Hepatocyte (in vitro differentiated cells): ENCODE measurements at places on chromosomes 5 and 9. TPM values are rescaled to one million over a fixed set of nuclear protein-coding genes. Genes with fewer than 3 reads are reported as not detected.

DNA sequence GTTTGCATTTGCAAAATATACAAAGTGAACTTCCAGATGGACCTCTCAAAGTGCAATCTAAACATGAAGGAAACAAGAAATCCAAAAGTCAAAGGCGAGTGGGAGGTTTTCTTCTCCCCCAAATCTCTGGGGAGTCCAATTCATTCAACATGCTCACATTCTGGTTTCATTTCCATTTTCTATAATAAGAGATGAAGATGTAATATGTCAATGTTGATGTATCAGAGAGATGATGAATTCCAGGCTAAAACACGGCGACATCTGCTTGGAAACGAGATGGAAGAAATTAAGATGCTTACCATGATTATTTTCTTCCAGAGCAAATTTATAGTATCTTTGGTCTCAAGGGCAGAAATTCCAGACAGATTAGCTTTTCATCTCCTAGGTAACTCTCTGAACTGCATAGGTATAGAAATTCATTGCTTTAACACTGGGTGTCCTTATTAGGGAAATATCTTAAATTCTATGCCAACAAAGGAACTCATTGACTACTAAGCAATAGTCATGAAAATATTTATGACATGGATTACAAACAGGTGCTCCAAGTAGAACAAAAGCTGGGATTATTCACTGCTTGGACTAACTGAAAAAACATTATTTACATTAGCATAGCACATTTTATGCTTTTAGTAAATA lies 287.9 kb downstream of the SEC61B start:
- H3K27me3 ChIP-seq = no peaks in the 10 kb centered on the region
- no peaks in the 10 kb centered on the region for H3K36me3 ChIP-seq
- no peaks in the 10 kb centered on the region for H3K4me1 ChIP-seq
- no peak for DNase-seq

DNA sequence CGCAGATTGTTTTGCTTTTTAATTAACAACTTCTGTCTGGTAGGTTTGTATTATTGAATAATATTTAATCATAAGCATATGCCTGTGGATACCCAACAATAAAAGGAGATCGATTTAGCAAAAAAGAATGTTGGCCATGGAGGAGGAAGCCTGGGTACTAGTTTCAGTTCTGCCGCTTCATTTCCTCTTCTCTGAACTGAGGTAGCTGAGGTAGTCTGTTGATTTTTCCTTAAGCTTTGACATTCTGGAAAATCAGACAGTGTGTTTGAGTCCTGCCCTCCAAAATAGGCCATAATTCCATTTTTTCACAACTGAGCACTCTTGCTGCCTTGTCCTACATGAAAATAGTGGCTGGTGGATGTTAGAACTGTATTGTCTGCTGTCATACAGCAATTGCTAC lies 6.0 kb upstream of the GPR21 start:
- H3K36me3 ChIP-seq = no peaks in the 10 kb centered on the region
- no peak for DNase-seq
- H3K27ac ChIP-seq = no peak overlapping the region

DNA sequence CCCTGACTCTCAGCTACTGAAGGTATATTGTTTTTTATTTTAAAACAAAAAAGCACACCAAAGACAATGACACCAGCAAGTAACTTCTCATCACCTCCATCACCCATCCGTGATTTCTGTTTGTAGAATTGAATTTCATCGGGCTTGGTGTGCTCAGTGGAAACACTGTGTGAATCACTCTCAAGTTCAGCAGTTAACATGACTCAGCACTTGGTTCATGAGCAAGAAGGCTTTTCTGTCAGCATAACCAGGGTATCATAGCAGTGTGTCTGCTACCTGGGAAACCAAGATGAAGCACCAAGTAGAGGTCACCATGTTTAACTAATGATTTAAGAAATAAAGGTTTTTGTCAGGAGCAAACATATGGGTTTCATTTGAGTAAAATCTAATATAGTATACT lies 123.7 kb downstream of the INSYN2B start:
- H3K4me3 ChIP-seq = no peak overlapping the region
- no peaks in the 10 kb centered on the region for H3K4me1 ChIP-seq
- no peaks in the 10 kb centered on the region for H3K36me3 ChIP-seq
- no peaks in the 10 kb centered on the region for H3K27me3 ChIP-seq

DNA sequence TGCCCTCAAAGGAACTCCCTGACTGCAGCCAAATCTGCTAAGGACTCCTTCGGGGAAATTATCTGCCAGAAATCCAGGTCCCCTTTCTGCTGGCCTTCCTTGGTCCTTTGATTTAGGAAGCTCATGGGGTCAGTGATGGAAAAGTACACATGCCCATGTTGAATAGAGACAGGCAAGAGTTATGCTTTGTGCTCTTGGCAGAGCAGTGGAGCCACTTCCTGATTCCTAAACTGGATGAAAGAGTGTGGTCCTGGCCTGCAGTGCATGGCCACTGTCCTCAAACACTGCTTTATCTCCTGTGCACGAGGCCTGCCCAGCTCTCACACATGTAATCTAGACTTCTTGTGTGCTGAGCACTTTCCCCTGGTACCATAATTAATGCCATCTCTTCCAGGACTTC lies 2.0 kb upstream of the EBF1 start:
- H3K27ac ChIP-seq = no peak overlapping the region
- peaks cover 13% of the 10 kb centered on the region for H3K4me1 ChIP-seq
- H3K27me3 ChIP-seq = peaks cover 88% of the 10 kb centered on the region
- no peaks in the 10 kb centered on the region for H3K36me3 ChIP-seq

DNA sequence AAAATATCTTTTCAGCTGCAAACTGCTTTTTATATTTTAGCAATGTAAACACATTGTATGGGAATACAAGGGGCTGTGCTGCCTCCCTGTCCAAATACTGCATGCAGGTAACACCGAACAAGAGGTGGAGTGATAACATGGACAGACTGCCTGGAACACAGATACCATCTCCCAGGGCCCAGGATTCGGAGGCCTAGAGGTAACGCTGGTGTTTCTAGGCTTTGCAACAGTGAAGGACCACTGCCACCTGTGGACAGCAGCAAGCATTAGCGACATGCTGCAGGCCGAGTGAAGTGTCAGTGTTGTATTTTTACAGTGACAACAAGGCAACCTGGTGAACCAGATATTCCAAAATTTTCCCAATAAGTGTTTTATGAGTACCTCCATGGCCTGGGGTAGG lies 379.1 kb downstream of the DMRT2 start:
- no peak for DNase-seq
- no peaks in the 10 kb centered on the region for H3K4me1 ChIP-seq
- H3K36me3 ChIP-seq = no peaks in the 10 kb centered on the region
- no peaks in the 10 kb centered on the region for H3K27me3 ChIP-seq

- no peaks in the 10 kb centered on the region for H3K36me3 ChIP-seq
- H3K27ac ChIP-seq = no peak overlapping the region
- DNase-seq = no peak
- H3K27me3 ChIP-seq = no peaks in the 10 kb centered on the region
These were observed 47.4 kb downstream of the PRKACG start for GRCh38 chr9:68966496-68966944.

DNA sequence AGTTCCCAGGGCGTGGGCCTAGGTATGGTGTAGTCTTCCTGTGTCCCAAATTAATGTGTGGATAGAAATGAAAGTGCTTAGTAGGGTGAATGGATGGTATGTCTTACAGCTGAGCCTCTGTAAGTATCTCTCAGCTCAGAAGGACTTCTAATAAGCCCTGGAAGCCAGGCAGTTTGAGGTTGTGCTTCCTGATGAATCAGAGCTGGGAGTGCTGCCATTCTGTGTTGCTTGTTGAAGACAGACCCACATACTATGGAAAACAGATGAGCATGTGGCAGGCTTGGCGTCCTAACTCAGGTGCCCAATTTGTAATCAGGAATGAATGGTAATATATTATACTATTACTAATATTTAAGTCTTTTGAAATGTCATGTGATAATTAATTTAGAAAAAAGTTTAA lies 69.8 kb downstream of the CMYA5 start:
- H3K4me1 ChIP-seq = peaks cover 3% of the 10 kb centered on the region
- H3K36me3 ChIP-seq = no peaks in the 10 kb centered on the region
- DNase-seq = no peak
- no peak overlapping the region for H3K27ac ChIP-seq
- H3K4me3 ChIP-seq = no peak overlapping the region
- H3K27me3 ChIP-seq = no peaks in the 10 kb centered on the region

GRCh38 chr5:139275536-139275935 lies 18.0 kb upstream of the MATR3 start:
- DNase-seq = no peak
- no peak overlapping the region for H3K27ac ChIP-seq
- H3K27me3 ChIP-seq = no peaks in the 10 kb centered on the region
- H3K4me1 ChIP-seq = peaks cover 17% of the 10 kb centered on the region
- no peak overlapping the region for H3K4me3 ChIP-seq
- H3K36me3 ChIP-seq = no peaks in the 10 kb centered on the region

- no peaks in the 10 kb centered on the region for H3K36me3 ChIP-seq
- H3K4me1 ChIP-seq = no peaks in the 10 kb centered on the region
- H3K27ac ChIP-seq = no peak overlapping the region
- H3K27me3 ChIP-seq = peaks cover 96% of the 10 kb centered on the region
- no peak overlapping the region for H3K4me3 ChIP-seq
These were observed 7.5 kb downstream of the NR2F1 start for GRCh38 chr5:93590493-93590892.

GRCh38 chr9:87381050-87381711 lies 116.5 kb upstream of the DAPK1 start:
- no peak overlapping the region for H3K4me3 ChIP-seq
- peak; percentile 47 for DNase-seq
- H3K4me1 ChIP-seq = peaks cover 15% of the 10 kb centered on the region
- no peaks in the 10 kb centered on the region for H3K27me3 ChIP-seq
- no peaks in the 10 kb centered on the region for H3K36me3 ChIP-seq
- peak overlapping the region; percentile 57 for H3K27ac ChIP-seq

DNA sequence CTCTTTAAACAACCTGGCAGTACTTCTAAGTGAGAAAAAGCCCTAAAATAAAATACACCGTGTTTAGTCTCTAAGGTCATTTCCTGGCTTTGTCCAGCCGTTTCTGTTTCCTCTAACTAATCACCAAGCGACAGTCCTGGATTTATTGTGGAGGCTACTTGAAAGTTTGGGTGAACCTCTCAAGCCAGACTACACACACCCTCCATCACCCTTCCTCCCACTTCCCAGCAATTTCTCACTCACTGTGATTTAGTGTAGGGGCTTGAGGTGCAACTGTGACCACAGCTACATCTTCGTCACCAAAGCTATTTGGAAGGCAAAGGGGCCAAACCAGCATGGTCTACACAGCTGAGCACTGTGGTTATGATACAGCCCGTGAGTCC lies 240.0 kb upstream of the SLC24A2 start:
- no peaks in the 10 kb centered on the region for H3K27me3 ChIP-seq
- no peaks in the 10 kb centered on the region for H3K36me3 ChIP-seq
- no peak overlapping the region for H3K27ac ChIP-seq
- H3K4me3 ChIP-seq = no peak overlapping the region

GRCh38 chr5:176995122-176995490 lies 11.5 kb downstream of the UIMC1 start:
- H3K27ac ChIP-seq = peak overlapping the region; percentile 92
- H3K4me3 ChIP-seq = no peak overlapping the region
- peaks cover 6% of the 10 kb centered on the region for H3K4me1 ChIP-seq
- H3K27me3 ChIP-seq = no peaks in the 10 kb centered on the region

DNA sequence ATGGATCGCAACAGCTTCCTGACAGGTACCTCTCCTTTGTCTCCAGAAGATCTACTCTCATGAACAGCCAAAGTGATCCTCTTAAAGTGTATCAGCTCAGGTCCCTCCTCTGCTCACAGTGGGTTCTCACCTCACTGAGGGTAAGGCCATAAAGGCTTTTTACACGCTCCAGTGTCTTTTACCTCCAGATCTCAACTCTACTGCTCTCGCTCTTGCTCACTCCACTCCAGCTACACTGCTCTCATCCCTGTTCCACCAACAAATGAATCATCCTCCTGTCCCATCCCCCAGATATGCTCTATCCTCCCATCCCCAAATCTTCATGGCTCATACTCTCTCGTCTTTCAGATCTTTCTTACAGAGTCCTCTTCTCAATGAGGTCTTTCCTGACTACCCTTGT lies 248.6 kb upstream of the EFNA5 start:
- no peak overlapping the region for H3K27ac ChIP-seq
- no peak overlapping the region for H3K4me3 ChIP-seq
- no peaks in the 10 kb centered on the region for H3K36me3 ChIP-seq
- no peak for DNase-seq

DNA sequence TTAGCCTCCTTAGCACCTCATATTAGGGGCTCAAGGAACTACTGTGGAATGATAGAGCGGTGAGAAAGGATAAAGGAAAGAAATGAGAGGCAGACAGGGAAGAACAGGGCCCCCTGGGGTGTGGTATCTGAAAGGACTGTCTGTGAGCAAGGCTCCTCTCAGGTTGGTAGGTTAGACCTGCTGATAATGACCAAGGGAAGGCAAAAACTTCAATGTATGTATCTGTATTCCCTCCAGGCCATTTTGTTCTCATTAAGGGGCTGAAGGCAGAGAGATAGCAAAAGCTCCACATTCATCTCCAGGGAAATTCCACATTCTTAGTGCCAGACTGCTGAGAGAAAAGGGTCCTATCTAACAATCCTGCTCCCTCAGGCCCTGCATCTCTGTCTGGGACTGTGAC lies 28.6 kb downstream of the TRIM32 start:
- H3K27me3 ChIP-seq = no peaks in the 10 kb centered on the region
- H3K4me1 ChIP-seq = no peaks in the 10 kb centered on the region

GRCh38 chr9:136671254-136671614 lies 8.5 kb downstream of the EGFL7 start:
- H3K27me3 ChIP-seq = no peaks in the 10 kb centered on the region
- H3K27ac ChIP-seq = no peak overlapping the region
- H3K4me3 ChIP-seq = no peak overlapping the region
- no peak for DNase-seq
- peaks cover 15% of the 10 kb centered on the region for H3K4me1 ChIP-seq
- H3K36me3 ChIP-seq = no peaks in the 10 kb centered on the region

DNA sequence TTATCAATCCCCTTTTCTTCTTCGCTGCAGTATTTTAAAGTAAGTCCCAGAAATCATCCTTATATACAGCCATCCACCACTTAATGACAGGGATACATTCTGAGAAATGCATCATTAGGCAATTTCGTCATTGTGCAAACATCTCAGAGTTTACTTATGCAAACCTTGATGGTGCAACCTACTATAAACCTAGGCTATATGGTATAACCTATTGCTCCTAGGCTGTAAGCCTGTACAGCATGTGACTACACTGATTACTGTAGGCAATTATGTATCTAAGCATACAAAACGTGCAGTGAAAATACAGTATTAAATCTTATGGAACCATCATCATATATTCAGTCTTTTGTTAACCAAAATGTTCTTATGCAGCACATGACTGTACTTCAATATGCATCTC lies 36.8 kb downstream of the SAXO1 start:
- no peaks in the 10 kb centered on the region for H3K36me3 ChIP-seq
- H3K27me3 ChIP-seq = no peaks in the 10 kb centered on the region
- H3K27ac ChIP-seq = peak overlapping the region; percentile 26
- DNase-seq = peak; percentile 33
- H3K4me1 ChIP-seq = peaks cover 6% of the 10 kb centered on the region
- H3K4me3 ChIP-seq = no peak overlapping the region

- no peaks in the 10 kb centered on the region for H3K36me3 ChIP-seq
- H3K27ac ChIP-seq = no peak overlapping the region
- no peak for DNase-seq
- no peak overlapping the region for H3K4me3 ChIP-seq
- H3K4me1 ChIP-seq = peaks cover 22% of the 10 kb centered on the region
These were observed 45.3 kb downstream of the FBXW11 start for GRCh38 chr5:171961117-171961516.

THBS4 gene
- 0.48 and 0.80 TPM in 2 replicates for total RNA-seq

DAB2 gene
- total RNA-seq = 98.9 and 115 TPM in 2 replicates

UHRF2 gene
- 40.6 and 42.9 TPM in 2 replicates for total RNA-seq
